ENCODE measurements at places on chromosomes 4 and X. TPM values are rescaled to one million over a fixed set of nuclear protein-coding genes. Genes with fewer than 3 reads are reported as not detected.

GRCh38 chr4:33886356-33886755, 2358.0 kb downstream of the ARAP2 start:
- DNase-seq = peak; percentile 11

DNA sequence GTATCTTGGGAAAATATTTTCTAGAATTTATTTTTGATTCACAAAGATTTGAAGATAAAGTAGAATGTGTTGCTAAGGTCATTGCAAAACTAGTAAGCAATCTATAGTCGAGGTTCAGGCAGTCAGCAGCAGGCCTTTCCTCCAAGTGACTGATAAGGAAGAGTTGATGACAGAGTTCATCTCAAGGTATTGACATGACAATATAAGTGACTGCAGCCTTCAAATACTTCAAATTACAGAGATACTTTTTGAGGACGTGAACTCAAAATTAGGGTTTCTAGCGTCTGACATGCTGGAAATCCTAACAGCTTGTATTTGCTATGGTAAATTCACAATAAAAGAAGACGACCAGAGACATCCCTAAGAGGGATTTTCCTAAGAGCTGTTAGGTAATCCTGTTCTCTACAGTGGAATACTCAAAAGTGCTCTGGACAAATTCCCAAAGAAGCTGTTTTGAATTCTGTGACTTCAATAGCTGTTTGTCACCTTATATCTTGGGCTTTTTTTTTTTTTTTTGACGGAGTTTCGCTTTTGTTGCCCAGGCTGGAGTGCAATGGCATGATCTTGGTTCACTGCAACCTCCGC, 7.4 kb downstream of the ARHGAP10 start:
- DNase-seq = no peak

DNA sequence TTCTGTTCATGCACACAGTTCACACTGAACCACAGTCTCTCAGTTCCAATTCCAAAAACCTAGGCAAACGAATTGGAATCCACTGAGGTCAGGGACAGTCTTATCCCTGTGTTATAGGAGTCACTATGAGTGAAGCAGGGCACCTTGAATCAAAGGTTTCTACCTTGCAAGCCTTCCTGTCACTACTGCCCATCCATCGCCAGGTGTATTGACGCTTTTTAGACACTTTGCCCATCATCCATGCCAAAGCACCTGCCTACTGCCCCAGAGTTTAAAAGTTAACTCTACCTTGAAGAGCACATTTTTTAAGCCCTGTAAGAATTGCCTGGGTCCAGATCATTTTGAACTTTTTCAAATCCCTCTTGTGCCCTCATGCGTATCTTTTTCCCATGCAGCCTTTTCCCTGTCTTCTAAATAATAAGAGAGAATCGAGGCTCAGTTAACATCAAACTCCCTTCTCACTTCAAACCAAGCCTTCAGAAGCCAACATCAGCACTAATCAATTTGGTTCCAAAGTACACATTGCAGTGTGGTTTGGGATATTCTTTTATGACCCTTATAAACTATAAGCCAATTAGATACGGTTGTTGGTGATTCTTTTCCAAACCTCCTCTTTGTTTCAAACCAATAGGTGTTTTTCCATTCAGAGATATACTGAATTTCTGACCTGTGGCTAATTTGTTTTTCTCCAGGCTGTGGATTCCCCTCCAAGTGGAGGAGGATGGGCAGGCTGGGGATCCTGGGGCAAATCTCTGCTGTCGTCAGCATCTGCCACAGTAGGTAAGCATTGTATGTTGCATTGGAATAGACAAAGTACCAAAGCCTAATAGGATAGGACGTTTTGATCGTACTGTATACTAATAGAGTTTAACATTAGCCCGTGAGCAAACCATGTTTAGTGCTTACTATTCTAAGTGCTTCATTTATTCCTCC, 23.7 kb downstream of the FAM114A1 start:
- no peak for DNase-seq

GRCh38 chr4:112189754-112190153, 41.8 kb upstream of the AP1AR start:
- DNase-seq = no peak

DNA sequence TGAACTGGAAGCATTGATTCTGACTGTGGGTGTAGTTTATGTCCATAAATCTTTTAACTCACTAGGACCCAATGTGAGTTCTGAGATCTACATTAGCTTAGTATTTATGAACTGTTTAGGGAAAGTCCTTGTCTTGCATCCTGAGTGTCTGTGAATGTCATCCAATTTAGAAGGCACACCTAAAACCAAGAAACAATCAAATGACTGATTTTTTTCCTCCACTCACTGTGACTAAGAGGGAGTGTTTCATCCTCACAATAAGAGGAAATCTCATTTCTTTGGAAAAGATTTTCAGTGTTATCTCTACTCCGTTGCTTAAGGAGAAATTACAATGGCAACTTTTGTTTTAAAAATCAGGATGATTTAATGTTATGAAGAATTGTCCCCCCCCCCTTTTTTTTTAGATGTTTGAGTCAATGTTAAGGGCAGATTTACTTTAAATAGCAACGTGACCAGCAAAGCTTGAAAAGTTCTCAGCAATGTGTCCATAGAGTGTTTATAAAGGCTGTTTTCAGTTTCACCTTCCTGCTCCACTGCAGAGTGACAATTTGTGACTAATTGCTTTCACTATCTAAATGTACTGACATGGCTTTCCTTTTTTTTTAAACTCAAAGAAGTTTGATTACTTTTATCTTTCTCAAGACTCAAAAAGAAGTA, 173.0 kb downstream of the SPCS3 start:
- peak; percentile 60 for DNase-seq

DNA sequence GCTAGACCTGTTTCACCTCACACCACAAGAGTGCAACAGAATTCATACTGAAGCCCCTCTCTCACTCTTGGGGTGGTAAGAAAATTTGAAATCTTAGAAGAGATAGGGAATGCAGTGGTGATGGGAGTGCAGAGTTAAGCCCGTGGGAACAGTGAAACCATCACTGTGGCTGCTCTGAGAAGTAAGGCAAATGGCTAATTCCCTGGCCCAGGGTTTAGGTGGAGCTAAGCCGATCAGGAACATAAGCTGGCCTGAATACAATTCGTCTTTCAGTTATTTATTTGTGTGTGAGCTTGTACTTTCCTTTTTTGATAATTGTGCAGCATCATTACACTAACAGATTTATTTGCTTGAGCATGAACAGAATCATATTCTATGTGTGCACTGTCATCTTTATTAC, 1070.6 kb downstream of the STPG2 start:
- DNase-seq = no peak

GRCh38 chr4:119729835-119730670, 101.4 kb upstream of the PDE5A start:
- peak; percentile 93 for DNase-seq

GRCh38 chr4:127959794-127960193, 5.2 kb downstream of the MFSD8 start:
- DNase-seq = no peak

GRCh38 chr4:113993887-113994286, 14.4 kb upstream of the ARSJ start:
- DNase-seq = no peak

GRCh38 chr4:185508181-185508580, 27.1 kb downstream of the PDLIM3 start:
- peak; percentile 4 for DNase-seq

- no peak for DNase-seq
Measured at GRCh38 chr4:154542271-154542879, 7.8 kb downstream of the PLRG1 start.

GRCh38 chrX:41384051-41384705, 50.2 kb downstream of the DDX3X start:
- DNase-seq = peak; percentile 89

GRCh38 chr4:48901196-48901595, 5.4 kb downstream of the OCIAD2 start:
- DNase-seq = no peak

DNA sequence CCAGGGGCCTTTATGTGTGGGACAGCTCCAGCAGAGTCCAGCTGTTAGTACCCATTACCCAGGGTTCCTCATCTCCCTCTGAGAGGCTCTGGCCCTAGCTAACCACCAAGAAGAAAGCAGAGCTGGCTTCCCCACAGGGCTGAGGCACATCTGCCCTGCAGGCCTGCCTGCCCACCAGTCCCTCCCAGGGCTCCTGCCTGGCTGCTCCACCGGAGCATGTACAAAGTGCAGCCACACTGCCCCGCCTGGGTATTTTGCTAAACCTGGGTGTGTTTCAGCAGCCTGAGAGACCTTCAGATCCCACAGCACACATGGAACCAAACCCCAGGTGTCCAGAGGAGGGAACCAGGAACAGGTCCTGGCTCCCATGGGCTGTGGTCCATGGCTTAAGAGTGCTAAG, 500.4 kb upstream of the KLHL4 start:
- DNase-seq = no peak

GRCh38 chrX:136538811-136539210, 6.8 kb downstream of the VGLL1 start:
- DNase-seq = peak; percentile 2

GRCh38 chr4:96260064-96260682, 420.3 kb downstream of the PDHA2 start:
- no peak for DNase-seq

GRCh38 chr4:56227301-56227835, 159.9 kb downstream of the AASDH start:
- DNase-seq = no peak

GRCh38 chrX:40494005-40494404, 86.8 kb upstream of the ATP6AP2 start:
- DNase-seq = no peak

Gene PRKG2
- total RNA-seq = 1.1 TPM

Gene GYG2
- 5.2 TPM for total RNA-seq

Gene TBC1D9
- 15.3 TPM for total RNA-seq

Gene SRPK3
- 0.20 TPM for total RNA-seq

Gene GSX2
- total RNA-seq = not detected

Gene FRAS1
- total RNA-seq = not detected

Gene AFF2
- 0.07 TPM for total RNA-seq

Measured in M059J (cell line).